ENCODE measurements at places on chromosomes 4 and X.

DNA sequence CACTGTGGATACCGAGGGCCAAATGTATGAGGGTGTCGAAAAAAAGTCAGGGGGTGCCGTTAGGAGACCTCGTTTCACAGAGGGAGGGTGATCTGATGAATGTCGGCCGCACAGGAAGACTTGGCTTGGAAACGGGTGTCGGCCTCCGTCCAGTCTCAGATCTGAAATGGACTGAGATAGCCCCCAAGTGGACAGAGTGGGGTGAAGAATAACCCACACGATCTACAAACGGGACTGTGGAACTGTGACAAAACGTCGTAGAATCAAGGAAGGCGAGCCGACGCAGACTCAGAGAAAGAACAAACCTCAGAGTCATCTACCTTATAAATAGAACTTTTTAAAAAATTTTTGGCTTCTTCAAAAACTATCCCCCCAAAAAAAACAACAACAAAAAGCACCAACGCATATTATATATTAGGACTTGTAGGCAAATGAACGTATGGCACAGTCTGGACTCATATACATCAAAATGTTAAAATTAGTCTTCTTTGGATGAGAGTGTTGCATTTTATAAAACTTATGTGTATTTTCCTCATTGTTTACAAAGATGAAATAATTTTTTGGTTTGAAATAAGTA, 63.8 kb upstream of the IRF2 start:
- DNase-seq = peak; percentile 16

DNA sequence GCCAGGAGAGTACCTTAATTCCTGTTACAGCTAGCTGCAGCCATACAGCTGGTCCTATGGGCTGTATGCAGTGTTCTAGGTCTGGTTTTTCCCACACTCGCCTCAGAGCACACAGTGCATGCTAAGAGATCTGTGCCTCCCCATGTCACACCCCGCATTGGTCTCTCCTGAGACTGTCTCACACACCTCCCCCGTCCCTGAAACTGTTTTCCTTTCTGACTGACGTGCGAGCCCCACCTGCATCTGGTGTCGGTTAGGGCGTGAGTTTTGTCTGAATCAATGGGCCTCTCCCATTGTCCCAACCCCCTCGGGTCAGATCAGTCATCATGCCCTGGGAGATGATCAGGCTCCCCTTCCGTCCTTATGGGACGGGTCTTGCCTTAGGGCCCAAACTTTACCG, 3.4 kb upstream of the UGT8 start:
- DNase-seq = no peak

- DNase-seq = no peak
These were observed 333.7 kb upstream of the KLF3 start for GRCh38 chr4:38330321-38330720.

- no peak for DNase-seq
These were observed 180.5 kb downstream of the PPP1R2C start for GRCh38 chrX:42597481-42597880.

DNA sequence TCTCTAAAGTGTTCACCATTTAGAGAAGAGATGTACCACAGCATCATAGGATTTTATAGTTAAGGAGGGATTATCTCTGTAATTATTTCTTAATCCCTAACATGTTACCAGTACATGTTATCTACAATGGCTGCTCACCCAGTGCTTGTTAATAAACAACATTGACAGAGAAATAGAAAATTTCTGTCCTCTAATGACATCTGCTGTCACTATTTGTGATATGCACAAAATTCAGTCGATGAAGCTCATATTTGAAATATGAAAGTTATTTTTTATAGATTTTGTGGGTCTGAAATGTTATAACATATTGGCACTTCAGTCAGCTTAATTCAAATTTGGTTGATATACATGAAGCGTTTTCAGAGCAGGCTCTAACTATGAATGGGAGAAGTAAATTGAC, 48.8 kb upstream of the GRXCR1 start:
- no peak for DNase-seq

- no peak for DNase-seq
These were observed 87.6 kb downstream of the SEL1L3 start for GRCh38 chr4:25775166-25775565.

DNA sequence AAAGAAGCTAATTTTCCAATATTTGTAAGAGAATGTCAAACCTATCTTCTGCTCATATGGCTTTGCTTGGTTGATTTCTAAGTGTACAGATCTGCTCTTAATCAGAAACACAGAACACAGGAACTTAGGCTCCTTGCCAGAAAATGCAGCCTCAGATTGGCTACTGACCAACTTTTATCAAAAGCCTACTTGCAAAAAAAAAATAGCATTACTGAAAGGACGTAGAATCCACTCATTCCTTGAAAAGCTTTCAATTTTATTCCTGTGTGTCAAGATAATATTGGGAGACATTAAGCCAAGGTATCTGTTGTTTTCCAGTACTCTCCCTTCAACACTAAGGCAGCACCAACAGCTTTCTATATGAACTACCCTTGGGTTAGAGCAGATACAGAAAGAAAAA, 127.6 kb upstream of the INTU start:
- DNase-seq = no peak

DNA sequence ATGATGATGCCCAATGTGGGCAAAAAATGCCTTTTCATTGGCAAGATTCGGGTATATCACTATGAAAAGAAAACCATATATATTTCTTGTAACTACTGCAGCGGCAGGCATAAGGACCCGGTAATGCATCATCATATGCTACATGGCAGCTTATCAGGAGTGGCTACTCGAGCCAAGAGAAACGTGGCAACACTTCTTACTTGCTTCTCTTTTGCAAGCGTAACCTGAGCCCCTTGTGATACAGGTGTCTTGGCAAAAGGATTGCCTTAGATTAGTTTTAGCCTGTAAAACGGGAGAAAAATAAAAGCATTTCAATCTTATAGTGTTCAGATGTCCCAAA, 280.3 kb downstream of the SPRY1 start:
- no peak for DNase-seq

- DNase-seq = no peak
These were observed 9.0 kb upstream of the PROM1 start for GRCh38 chr4:16092682-16093319.

DNA sequence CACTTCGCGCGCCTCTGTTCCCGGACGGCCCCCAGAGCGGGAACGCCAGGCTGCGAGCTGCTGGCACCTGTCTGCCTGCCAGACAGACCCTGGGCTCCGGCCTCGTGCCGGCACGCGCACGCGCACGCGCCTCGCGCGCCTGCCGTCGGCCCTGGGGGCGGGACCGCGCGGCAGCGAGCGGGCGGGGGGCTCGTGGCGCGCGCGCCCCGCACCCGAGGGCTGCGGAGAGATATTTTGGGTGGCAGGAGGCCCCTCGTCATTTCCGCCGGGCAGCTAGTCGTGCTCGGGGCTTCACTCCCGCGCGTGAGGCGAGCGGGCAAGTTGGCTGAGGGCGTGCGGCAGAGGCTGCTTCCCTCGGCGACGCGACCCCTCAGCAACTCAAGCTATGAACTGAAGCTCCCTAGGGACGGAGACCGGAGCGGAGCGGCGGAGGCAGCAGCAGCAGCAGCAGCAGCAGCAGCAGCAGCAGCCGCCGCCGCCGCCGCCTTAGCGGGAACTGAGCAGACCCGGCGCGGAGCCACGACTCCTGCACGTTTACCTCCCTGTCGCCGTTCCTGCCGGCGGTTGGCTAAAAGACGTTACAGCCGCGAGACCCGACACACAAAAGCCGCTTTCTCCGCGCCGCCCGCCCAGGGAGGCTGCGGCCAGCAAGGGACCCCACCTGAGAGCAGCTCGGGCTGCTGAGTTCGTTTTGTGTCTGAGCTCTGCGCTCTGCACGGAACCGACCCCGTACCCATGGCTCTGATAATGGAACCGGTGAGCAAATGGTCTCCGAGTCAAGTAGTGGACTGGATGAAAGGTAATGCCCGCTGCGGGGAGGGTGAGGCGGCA, at the start of gene CNKSR2:
Gene CNKSR2 (plus strand): TSS at position 256 of the 831 bp plus-strand sequence. CDS start 480 bp downstream, at position 736.
- DNase-seq = peak; percentile 56

GRCh38 chrX:120251471-120252011, 929 bp downstream of the ZBTB33 start:
- no peak for DNase-seq

DNA sequence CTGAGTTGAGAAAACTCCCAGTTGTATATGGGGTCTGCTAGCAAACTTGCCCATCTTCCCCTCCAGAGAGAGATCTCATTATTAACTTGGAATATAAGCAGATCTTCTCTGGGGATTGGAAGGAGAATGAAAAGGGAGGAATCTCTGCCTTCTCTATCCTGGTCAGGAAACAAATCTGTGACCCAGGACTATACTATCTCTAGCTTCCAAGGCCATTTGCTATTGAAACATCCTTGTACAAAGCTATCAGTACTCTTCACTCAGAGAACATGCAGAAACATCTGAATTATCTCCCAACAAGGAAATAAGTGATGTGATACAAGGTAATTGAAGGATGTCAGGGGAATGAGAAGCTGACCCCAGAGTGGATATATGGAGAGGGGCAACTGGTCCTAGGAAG, 183.8 kb downstream of the FRMPD4 start:
- DNase-seq = no peak

- no peak for DNase-seq
These were observed 112.1 kb downstream of the CDKL5 start for GRCh38 chrX:18537524-18537923.

- no peak for DNase-seq
These were observed 46.6 kb upstream of the DHX15 start for GRCh38 chr4:24630937-24631336.

- no peak for DNase-seq
These were observed 548.7 kb upstream of the DIPK2B start for GRCh38 chrX:45749375-45749774.

- DNase-seq = peak; percentile 23
These were observed at the start of gene WWC2 for GRCh38 chr4:183098723-183099536. Gene WWC2, plus strand, starts transcription at chr4:183099257. Its CDS starts 235 bp downstream, at chr4:183099492.

DNA sequence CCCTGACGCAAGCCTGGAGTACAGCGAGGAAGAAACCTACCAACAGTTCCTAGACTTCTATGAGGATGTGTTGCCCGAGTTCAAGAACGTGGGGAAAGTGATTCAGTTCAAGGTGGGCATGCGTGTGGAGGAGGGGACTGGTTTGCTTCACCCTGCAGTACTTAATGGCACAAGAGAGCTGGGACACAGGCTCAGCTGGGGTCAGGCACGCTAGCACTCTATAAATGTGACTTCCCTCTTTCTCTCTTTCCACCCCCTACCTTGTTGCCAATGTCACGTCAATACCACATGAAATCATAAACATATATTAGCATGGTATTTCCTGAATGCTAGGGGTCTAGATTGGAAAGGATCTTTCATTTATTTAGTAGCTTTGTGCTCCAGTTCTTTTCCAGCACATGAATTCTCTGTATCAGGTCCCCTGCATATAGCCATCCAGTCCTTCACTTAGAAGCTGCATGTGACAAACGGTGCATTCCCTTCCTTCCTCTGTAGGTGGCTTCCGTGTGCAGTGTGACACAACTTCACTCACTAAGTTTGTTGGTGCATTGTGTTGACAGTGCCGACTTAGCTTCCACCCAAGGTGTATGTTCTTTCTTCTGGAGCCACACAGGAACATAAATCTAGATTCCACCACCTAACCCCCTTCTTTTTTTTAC, 25.6 kb downstream of the ZRSR2 start:
- DNase-seq = no peak

DNA sequence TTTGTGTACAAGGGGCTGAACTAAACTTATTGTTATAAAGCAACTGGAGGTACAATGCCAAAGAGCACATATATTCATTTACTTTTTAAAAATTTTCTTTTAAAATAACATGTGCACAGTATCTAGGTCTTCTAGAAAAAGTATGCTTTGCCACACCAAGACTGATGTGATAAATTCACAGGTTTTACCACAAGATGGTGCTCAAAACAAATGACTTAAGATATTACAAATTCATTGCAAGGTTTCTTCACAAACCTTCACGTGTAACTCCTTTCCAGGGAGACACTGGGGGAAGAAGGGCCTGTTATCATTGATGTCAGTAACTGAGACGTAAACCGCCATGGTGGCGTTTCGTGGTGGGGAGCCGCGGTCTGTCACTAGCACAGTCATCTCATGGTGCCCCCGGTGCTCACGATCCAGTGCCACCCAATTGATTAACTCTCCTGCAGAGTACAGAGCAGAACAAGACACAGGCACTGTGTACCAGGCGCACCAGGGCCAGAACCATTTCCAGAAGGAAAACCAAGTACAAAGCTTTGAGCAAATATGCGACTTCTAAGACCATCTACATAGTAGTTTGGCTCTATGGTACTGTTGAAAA, 162.2 kb downstream of the DCHS2 start:
- no peak for DNase-seq

GRCh38 chrX:136872091-136872700, 8.3 kb downstream of the RBMX start:
- no peak for DNase-seq

- no peak for DNase-seq
These were observed 2.6 kb upstream of the VSIG4 start for GRCh38 chrX:66042307-66043077.

GRCh38 chr4:16217300-16218051, 8.8 kb downstream of the TAPT1 start:
- no peak for DNase-seq

- DNase-seq = no peak
These were observed 140.3 kb upstream of the PAK3 start for GRCh38 chrX:110955706-110956105.

DNA sequence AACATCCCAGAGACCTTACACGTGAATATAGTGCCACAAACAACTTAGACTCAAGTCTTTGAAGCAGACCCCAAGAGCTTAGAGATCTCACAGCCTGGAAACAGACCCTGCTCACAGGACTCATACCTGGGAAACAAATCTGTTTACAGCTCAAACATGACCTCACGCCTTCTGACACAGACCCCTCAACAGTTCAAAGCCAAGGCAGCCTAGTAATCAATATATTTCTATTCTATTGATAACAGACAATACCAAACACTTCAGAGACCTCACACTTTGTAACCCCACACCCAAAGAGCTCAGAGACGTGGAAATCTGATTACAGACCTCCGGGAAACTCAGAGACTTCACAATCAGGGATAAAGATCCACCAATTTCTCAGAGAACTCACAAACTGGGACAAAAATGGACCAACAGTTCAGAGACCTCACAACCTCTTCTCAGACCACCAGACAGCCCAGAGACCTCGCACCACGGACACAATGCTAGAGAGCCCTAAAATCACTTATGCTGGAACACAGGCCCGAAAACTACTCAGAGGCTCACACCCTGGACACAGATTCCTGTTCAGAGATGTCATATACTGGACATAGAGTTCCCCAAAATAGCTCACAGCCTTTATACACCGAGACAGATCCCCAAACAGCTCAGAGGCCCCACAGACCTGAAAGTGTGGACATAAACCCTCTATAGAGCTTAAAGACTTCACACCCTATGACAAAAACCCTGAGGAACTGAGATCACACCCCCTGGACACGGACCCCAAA, 14.8 kb downstream of the SUV39H1 start:
- no peak for DNase-seq

GRCh38 chr4:57163530-57164459, 53.6 kb upstream of the IGFBP7 start:
- DNase-seq = peak; percentile 60
